ENCODE measurements at places on chromosomes 7 and 10.

DNA sequence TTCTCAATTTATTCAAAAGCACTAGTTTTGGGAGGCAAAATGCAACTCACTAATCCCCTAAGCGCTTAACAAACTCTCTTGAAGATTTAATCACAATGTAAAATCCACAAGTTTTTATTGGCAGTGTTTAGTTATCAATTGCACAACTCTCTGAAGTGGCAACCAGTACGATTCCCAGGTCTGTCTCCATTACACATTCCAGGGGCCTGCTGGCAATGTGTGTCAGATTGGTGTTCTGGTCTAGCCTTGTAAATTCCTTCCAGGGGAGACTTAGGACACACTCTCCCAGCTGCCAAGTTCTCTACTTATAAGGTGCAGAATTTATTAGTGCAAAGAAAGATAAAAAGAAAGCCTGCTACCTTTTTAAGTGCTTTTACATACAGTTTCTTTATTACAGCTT, 164.7 kb upstream of the HPS1 start:
- no peak for DNase-seq

DNA sequence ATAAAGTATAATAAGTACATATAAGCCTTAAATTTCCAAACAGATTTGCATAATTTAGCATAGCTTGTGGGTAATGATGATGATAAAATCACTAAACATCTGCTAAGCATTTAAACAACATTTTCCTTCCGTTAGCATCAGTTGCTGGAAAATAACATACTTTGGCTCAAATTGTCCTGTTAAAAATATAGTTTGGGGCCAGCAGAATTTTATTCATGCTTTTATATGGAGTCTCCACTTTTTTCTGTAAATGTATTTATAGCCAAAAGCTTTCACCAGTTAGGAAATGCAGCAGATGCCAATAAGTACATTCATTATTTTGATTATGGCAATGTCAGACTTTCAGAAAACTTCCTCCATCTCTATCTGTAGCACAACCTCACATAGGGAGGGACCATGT, 107.2 kb downstream of the CNTNAP2 start:
- no peak for DNase-seq

GRCh38 chr10:17235136-17235535, 7.1 kb downstream of the VIM start:
- no peak for DNase-seq

DNA sequence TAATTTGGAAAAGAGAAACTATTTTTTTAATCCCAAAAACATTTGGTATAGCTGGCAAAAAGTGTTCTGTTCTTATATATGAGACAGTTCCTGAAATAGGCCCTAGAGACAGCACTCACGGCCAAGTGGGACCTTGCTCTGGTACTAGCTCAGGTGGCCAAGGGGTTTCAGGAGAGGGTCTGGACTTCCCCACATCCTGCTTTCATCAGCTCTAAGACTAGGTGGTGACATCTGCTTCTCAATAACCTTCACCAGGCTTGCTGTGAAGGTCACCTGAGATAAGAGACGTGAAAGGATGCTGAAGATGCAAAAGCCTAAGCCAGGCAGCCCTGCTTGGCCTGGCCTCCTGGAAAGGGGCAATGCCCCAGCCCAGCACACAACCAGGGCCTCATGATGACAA, 40.6 kb downstream of the RBM28 start:
- no peak for DNase-seq

DNA sequence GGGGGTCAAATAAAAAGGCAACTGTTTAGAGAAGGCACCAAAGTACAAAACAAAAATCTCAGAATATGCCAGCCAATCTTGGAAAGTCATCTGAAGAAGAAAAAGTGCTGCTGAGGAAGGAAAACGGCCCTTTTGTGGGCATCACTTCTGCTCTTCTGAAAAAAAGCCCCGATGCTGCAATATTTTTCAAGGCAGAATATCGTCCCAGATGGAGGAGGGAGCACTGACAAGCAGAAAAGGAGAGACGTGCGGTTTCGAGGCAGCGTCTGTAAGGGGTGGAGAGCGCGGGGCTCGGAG, 959 bp upstream of the ATRNL1 start:
- no peak for DNase-seq

DNA sequence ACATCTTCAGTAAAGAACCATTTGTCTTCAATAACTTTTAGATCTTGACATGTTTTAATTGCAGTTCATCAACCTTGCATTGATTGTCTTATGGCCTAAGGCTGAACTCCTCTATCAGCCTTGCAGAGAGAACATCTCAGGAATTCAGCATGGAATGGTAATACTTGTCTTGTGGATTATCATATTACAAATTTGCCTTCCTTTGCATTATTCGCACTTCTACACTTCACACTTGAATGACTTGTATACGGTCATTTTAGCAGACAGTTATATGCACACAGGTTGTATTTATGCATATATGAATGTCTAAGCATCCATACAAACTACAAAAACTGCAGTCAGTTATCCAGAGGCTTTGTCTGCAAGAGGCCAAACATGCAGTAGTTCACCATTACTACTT, 31.7 kb downstream of the GPR85 start:
- DNase-seq, result no peak

DNA sequence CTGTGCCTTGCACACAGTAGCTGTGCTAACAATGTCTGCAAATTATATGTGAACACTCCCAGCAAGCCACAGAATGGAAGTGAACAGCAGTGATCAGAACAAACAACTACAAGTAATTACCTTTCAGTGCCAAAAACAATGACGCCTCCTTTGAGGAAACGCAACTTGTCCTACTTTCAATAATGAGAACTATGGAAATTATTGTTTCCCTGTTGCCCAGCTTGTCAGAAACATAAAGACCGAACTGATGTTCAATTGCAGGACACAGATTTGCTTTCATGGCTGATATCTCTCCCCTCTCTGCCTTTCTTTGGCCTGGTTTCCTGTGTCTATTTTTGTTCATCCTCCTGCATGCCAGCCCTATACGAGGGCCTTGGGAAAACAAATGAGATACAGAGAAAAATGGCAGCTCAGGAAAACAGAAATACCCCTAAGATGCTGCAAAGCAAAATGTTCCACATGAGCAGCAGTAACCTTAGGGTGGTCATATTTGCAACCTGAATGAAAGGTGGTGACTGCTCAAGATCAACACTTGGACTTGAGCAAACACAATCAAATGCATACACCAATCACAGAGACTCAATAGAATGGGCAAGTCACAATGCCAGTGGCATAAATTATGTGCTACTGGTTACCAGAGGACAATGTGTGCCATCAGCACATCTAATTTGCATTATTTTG, 26.8 kb downstream of the COBL start:
- no peak for DNase-seq

GRCh38 chr7:72754312-72754711, 73.7 kb downstream of the TYW1B start:
- no peak for DNase-seq

GRCh38 chr10:102967123-102967522, 49.0 kb downstream of the CNNM2 start:
- no peak for DNase-seq

DNA sequence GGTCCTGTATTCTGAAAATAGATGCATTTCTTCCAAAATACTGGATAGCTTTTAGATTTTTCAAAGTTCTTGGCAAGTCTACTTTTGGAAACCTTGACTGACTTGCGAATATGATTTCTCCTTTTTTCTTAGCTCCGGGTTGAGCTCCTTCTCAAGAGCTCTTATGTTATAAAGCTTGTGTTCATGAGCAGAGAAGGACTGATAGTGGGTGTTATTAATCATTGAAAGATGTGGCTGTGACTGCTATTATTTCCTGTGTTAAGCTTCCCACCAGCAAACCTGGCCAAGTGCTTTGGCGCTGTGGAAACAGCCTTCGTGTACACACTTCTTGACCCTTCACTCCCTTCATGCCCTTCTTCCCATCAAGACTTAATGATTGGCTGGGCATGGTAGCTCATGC, 98.2 kb downstream of the KIAA1217 start:
- DNase-seq, result no peak

- no peak for DNase-seq
Measured at GRCh38 chr10:110340816-110341215, 36.1 kb upstream of the SMNDC1 start.

GRCh38 chr7:41058986-41059741, 643.7 kb downstream of the INHBA start:
- no peak for DNase-seq

- no peak for DNase-seq
Measured at GRCh38 chr7:34041707-34042106, 136.4 kb downstream of the BMPER start.

- no peak for DNase-seq
Measured at GRCh38 chr10:4708123-4708759, 117.8 kb upstream of the AKR1E2 start.

DNA sequence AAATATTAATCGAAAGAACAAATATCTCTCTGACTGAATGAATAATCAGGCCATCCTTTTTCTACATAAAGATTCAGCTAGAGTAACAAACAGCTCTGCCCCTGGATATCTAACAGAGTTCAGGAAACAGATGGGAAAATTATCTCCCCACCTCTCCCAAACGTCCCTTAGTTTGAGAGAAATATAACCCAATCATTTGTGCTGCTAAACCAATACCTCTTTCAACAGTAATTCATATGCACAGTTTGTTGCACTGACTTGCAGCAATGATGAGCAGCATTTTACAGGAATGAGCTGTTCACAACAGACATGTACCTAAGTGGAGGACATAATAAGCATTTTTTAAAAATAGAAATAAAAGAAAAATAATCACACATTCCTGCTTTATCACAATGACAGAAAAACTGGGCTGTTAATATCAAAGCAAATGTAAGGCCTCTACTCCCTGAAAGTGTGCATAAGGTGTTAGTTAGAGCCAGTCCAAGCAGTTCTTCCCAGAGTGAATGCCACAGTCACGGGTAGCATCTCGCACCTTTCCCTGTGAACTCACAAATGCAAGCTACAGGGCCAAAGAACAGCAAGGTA, 2.3 kb downstream of the CREB3L2 start:
- no peak for DNase-seq

GRCh38 chr7:83941300-83941699, 253.3 kb downstream of the SEMA3A start:
- no peak for DNase-seq

DNA sequence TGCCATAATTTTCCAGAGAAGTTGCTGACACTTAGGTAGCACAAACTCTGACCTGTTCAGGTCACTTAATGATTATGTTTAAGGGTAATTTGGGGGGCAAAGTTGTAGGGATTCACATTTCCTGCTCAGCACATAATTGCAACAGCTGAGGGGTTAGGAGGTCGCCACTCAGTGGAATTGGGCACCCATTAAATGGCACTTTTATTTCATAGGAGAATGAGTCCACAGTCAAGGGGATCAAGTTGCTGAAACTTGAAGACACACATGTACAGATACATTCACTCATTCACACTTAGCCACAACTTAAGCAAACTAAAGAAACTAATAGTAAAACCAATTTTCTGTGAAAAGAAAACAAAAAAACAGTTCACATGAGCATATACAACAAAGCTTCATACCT, 1.5 kb downstream of the PCDH15 start:
- no peak for DNase-seq

DNA sequence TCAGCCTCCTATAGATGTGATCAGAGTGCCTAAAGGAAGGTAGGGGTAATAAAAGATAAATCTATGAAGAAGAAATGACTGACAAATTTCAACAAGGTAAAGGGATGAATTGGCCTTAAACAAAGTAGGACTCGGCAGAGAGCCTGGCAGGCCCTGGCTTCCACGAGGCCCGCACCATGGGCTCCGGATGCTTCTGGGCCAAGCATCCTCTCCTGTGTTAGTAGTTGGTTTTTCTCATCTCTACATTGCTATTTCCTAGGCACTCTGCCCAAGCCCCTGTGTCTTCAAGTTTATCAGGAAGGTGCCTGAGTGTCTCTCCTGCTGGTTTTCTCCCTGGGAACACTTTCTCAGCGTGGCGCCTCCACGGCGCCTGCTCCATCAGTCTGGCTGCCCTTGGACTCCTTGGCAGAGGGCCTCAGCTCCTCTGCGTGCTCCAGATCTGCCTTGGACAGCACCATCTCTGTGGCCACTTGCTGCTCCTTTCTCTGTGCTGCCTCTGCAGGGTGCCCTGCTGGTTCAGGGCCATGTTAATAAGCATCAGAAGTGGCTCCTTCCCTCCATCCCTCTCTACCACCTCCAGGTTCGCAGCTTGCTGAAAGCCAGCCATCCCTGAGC, 413.3 kb upstream of the DPP6 start:
- DNase-seq, result no peak

GRCh38 chr10:114343623-114344505, 60.4 kb downstream of the AFAP1L2 start:
- no peak for DNase-seq

DNA sequence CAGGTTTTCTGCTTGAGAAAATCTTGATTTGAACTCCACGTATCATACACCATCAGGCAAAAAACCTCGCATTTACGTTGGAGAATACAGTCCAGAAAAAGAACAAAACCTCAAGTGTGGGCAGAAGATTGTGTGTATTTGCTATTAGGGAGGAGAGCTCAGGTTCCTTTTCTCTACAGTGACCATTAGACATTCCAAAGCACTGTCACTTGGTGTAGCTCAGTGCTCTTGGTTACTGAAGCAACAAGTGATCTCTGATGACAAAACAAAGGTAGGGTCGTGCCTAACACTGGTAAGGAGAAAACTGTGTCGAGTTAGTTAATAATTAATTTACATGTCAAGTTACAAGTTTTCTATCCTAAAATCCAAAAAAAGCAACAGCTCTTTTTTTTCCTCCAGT, 72.6 kb downstream of the C1GALT1 start:
- no peak for DNase-seq

DNA sequence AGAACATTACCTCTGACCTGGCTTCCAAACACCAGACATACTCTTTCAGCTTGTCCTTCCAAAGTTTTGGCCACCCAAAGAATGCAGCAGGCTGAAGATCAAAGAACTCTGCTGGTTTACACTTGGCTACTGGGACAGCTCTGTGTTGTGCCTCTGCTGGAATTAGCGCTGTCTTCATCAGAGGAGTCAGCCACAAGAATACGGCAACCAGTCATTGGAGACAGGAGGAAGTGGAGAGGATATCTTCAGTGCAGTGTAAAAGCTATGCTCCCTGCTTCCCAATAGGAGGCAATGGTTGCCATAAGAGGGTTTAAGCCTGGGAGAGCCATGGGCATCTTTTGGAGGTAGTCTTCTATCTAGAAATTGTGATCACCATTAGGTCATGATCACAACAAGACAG, 126.7 kb upstream of the WNT16 start:
- DNase-seq, result no peak

GRCh38 chr7:8363407-8364015, 69.9 kb upstream of the NXPH1 start:
- no peak for DNase-seq
